Kidney epithelial cell (primary cell): ENCODE measurements at places on chromosomes 13 and 19. TPM values are rescaled to one million over a fixed set of nuclear protein-coding genes. Genes with fewer than 3 reads are reported as not detected.

Gene FBXL3
- total RNA-seq: 35.2 and 38.0 TPM in 2 replicates

DNA sequence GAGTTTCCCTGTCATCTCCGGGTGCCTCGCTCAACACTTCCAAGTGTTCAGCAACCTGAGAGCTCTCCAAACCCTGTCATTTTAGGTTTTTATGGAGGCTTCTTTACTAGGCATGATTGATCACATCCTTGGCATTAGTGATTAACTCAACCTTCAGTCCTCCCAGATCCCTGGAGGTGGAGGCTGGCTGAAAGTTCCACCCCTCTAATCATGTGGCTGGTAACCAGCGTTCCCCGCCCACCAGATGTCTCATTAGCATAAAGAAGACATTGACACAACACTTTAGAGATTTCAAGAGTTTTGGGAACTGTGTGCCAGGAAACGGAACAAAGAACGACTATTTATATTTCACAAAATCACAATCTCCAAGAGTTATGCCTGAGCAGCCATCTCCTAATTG lies 71.1 kb upstream of the RGCC start:
- DNase-seq: no peak

Gene ZNF135
- total RNA-seq: 4.6 and 5.1 TPM in 2 replicates

DNA sequence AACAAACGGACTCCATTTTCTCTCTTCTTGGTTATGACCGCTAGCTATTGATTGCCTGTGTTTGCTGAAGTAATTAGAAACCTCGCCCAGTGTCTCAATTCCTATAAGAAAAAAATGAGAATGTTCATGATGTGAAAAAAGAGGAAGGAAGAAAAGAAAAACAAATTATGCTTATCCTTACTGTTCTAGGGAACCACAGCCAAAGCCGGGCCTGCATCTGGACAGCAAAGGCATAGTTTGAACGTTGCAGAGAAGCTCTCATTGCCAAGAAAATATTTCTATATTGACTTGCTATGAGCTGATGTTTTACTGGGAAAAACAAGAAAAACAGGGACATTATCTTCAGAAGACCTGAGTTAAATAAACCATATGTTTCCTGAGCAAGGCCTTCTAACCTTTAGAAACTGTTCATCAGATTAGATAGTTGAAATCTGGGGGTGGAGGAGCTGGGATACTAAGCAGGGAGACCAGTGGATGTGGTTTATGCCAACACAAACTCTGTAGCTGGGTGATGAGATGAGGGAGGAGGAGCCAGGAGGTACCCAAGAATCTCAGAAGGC lies 55.0 kb downstream of the EFNB2 start:
- no peak for DNase-seq
